ENCODE measurements at places on chromosomes 16 and 17.

DNA sequence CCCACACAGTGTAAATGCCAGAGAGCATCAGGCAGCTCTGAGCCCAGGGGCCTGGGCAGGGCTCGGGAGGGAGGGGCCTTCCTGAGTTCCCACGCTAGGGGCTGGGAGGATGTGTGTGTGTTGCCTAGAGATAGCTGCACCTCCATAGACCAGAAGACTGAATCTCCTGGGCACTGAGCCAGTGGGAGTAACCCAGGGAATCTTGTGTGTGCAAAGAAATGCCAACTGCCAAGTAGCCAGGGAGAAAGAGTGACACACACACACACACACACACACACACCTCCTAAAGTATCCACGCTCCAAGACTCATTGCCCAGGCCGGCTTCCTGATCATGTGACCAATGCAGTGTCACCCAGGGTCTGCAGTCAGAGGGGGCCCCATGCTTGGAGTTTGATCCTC is 166.2 kb upstream of the RPL38 start:
- no peak for DNase-seq

DNA sequence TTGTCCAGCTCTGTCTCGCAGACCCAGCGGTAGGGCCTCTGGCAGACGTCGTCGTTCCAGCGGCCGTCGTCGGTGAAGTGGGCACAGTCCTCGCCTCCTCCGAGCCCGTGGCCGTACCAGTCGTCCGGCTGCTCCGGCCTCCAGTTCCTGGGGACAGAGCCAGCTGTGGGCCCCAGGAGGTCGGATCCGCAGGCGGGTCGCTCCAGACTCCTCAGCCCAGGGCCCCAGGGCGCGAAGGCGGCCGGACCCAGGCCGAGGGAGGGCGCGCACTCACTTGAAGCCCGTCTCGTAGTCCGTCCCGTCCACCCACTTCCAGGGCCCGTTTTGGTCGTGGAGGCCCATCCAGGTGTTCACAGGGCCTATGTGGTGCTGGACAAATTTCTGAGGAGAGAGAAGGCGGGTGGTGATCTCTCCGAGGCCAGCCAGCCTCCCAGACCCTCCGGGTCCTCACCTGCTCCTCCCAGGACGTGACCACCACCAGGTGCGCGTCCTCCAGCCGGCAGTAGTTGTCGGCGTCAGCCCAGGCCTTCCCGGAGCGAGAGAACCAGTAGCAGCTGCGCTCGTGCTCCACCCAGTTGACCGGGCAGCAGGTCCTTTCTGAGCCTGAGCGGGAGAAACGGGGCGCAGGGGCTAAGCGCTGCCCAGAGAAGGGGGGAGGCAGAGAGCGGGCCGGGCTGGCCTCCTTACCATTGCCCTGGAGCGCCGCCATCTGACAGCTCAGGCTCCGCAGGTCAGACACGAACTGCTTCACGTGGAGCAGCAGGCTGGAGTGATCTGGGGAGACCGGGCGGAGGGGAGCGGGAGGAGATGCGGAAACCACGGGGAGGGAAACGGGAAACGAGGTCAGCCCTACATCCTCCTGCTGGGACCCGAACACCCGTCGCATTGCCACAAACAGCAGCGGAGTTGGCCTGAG is 5.2 kb downstream of the ASGR1 start:
- DNase-seq = no peak

GRCh38 chr16:67278773-67279295 is 498 bp upstream of the PLEKHG4 start:
- no peak for DNase-seq

DNA sequence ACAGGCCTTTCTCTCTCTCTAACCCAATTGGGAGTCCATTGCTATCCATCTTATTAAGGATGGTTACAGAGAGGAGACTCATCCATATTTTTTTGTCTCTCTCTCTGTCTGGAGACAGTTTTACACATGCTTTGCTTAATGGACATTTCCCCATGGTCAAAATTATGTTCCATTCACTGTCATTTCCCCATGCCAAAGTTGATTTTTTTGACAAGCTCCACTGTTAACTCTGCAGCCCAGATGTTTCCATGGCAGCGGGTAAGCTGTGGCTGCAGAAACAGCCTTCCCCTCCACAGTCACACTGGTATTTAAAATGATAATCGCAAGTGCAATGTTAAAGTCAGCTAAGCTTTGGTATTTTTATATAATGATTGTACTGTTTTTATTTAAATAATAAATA is 63.9 kb upstream of the HLF start:
- no peak for DNase-seq

DNA sequence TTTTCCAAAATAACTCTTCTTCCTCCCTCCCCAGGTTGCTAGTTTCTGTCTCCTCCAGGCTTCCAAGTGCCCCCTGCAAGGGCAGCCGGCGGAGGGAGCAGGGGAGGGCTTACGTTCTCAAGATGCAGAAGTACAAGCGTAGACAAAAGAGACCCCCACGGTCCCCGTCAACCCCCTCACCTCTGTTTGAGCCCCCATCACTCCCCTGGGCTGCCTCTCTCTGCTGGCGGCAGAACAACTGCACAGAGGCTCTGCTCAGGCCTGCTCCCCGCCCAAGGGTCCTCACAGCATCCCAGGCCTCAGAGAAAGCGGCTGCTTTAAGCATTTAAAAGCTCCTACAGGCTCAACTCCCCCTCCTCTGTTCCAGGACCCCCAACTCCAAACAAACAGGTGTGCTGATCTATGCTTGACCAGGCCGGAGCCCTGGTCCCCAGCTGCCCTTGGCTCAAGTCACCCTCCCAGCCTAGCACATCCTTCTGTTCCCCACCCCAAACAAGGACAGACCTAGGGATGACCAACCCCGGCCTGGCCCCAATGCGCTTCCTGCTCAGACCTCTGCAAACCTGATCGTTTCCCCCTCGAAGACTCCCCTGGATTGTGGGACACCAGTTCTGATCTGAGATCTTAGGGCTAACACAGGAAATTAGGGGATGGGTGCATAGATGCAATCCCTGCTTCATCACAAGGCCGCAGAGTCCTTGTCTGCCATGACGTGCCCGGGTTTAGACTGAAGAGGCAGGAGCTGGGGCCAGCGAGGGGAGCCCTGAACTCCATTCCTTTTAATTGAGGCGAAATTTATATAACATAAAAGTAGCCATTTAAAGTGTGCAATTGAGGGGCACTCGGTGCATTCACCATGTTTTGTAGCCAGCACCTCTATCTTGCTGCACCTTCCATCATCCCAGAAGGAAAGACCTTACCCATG is 17.2 kb upstream of the RBFOX3 start:
- no peak for DNase-seq

Measured in NCI-H1048 (cell line).